Effector CD4-positive, alpha-beta T cell (primary cell): ENCODE measurements at places on chromosomes 11 and 22.

GRCh38 chr22:19661156-19661555 lies 53.1 kb upstream of the SEPTIN5 start:
- DNase-seq = no peak

- no peak for DNase-seq
Measured at GRCh38 chr11:45848654-45849081, 1.4 kb downstream of the CRY2 start.

DNA sequence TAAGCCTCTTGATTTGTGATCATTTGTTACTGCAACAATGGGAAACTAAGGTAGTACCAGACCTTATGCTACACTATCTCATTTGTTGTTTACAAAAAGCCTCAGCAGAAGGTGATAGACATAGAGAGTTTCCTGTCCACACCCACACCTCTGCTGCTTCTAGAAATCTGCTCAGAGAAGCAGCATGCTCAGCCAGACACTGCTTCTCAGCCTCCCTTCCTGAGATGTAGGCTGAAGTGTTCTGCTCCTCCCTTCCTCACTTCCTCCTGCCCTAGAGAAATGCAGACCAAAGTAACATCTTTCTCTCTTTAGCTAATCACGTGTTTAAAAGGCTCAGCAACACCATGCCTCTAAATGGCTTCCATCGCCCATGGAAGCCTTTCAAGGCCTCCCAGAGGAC lies 88.4 kb downstream of the SLC1A2 start:
- peak; percentile 34 for DNase-seq

GRCh38 chr22:44623771-44624510 lies 78.1 kb upstream of the PRR5 start:
- DNase-seq = no peak

- DNase-seq = no peak
Measured at GRCh38 chr22:39617342-39617741, 46.8 kb downstream of the CACNA1I start.

DNA sequence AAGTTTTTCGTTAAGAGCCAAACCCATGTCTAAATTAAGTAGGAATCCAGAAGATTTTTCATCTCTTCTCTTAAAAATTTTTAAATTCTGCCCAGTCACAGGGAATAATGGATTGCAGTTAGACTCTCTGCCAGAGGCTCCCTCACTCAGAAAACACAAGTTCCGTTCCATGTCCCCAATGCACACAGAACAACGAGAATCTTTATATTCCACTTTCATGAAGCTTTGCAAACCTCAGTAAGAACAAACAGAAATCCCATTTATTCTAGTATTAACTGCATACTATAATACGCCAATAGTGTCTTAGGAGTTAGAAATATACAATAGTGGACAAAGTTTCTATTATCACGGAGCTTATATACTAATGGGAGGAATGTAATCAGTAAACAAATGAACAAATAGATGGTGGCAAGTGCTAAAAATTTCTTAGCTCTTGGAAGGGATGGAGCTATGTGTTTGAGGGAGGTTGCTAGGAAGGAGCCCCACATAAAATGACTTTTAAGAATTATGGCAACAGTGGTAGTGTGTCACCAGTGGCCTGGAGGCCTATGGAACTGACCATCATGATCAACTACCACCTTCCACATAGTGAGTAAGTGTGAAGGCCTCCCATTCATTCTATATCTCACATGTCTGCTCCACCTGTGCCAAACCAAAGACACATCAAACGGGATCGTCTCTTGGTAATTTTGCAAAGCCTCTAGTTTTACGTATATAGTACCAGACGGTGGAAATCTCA lies 24.9 kb downstream of the PICALM start:
- no peak for DNase-seq

GRCh38 chr11:132284048-132284447 lies 913.6 kb downstream of the NTM start:
- no peak for DNase-seq

GRCh38 chr22:48021991-48022401 lies 1259.5 kb downstream of the TBC1D22A start:
- no peak for DNase-seq

DNA sequence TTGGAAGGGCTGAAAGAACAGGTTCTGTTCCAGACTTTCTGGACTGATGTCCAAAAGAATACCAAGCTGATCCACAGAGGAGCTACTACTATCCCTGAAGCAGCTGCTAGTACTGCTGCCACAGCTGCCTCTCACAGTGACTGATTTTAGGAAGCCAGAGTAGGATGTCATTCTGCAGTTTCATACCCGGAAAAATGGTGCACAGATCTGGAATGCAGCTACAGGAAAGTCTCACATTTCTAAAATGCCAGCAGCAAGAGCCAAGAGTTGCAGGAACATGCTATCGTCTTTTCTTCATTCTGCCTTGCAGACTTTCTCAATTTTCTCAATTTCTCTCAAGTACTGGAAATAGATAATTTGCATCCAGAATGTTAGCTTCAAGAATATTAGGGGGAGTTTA lies 19.4 kb upstream of the CCDC179 start:
- DNase-seq = no peak

GRCh38 chr11:84290647-84291046 lies 1004.5 kb upstream of the CCDC90B start:
- DNase-seq = no peak

GRCh38 chr11:42974510-42975179 lies 337.2 kb upstream of the API5 start:
- DNase-seq = no peak

GRCh38 chr11:17610085-17610894 lies 63.2 kb downstream of the OTOG start:
- DNase-seq = no peak
